ENCODE measurements at places on chromosomes 1 and 21. TPM values are rescaled to one million over a fixed set of nuclear protein-coding genes. Genes with fewer than 3 reads are reported as not detected.

KCNAB2 gene
- 157 TPM for total RNA-seq

PLXNA2 gene
- total RNA-seq: 1.1 TPM

LCE2B gene
- total RNA-seq: not detected

ZBTB7B gene
- total RNA-seq: 107 TPM

LYST gene
- 91.2 TPM for total RNA-seq

GBP3 gene
- total RNA-seq: 36.6 TPM

ADORA3 gene
- total RNA-seq: not detected

MMP23B gene
- total RNA-seq: 6.1 TPM

AADACL4 gene
- total RNA-seq: not detected

TRABD2B gene
- total RNA-seq: not detected

C1QB gene
- not detected for total RNA-seq

DNA sequence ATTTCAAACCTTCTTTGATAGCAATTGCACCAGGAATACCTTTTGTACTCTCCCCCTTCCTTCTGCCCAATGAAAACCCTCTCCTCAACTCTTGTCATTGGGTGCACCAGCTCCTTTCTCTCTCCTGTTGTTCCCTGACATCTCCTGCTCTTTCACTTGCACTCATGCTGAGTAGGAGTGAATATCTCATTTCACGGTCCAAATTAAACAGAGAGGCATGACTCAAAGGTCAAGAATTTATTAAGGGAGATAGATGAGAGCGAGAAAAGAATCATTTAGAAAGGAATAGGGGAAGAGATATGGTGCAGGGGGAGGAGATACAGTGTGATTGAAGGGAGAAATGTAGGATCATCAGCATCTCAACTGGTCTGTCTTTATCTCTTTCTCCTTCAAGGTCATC is 22.1 kb downstream of the AIM2 start:
- no peak for DNase-seq

DNA sequence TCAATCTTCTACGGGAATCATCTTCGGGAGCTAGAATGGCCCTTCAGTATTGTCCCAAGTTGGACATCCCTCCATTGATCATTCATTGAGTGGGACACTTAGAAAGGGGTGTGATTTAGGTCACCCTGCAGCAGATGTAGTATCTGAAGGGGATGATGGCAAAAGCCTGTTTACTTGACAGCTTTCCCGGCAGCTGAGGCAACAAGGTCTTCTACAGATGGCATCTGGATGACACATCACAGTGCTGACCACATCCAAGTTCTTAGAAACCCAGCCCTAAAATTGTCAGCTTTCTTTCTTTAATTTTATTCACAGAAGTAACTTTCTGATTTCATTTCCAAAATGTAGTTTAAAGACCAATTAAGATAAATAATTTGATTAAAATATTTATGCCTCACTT is 150.3 kb downstream of the AMY1C start:
- no peak for DNase-seq

GRCh38 chr1:199466961-199467360 is 560.5 kb upstream of the NR5A2 start:
- DNase-seq: no peak

DNA sequence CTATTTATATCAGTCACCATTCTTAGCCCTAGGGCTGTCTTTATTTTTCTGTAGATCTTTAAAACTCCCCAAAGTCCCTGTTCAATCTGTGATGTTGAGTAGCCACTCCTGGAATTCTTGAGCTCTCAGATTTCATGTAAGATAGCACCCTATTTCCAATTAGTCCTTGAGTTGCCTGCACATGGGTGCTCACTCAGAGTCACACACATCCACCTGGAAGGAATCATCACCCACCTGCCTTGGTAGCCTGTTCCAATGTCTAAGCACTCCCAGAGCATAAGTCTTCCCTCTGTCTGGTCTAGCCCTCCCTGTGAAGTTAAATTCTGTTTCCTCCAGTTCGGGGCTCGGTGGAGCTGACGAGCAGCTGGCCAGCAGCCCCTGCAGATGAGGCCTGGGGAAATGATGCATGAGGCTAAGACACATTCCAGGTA is 14.7 kb upstream of the ATF3 start:
- DNase-seq: no peak

GRCh38 chr1:190904091-190904695 is 426.5 kb upstream of the BRINP3 start:
- DNase-seq: no peak

DNA sequence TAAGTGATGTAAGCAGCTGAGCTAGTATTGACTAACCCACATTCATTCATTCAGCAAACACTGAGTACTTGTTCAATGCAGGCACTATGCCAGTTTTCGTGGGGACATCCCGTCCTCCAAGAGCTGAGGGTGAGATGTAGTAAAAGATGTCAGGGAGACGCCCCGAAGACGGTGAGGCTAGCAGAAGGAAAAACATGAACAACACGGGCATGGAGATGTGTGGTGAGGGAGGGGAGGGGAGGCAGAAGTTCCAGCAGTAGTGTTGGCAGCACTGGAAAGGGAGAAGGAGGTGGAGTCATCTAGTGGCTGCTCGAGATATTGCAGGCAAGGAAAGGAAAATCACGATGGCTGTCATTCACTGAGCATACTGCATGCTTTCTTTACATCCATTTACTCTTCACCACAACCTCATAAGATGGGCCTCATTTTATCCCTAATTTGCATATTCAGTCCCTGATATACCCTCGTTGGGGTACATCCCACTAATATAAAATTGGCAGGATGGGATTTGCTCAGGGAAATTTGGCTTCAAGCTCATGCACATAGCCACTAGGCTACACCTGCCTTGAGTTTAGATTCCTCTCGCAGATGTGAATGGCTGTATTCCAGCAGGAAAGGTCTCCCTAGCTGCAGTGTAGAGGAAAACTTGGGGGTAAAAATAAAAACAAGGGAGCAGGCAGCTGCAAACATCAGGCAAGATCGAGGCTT is 14.5 kb downstream of the PDZK1IP1 start:
- no peak for DNase-seq

DNA sequence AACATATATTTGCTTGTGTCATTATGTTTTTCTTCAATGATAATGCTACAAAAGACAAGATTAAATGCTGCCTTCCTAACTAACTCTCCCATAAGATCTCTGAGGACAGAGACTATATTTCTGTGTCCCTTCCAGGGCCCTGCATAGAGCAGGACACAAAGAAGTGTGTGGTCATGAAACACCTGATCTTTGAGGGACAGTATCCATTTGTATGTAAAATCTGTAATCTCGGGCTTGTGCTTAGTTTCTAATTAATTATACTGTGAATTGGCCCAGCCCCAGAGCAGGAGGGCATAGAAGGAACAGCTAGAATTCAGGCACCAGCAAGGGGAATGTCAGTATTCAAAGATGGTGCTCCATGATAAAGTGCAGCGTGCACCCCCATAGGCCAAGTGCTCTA is 374.9 kb downstream of the HHAT start:
- no peak for DNase-seq

DNA sequence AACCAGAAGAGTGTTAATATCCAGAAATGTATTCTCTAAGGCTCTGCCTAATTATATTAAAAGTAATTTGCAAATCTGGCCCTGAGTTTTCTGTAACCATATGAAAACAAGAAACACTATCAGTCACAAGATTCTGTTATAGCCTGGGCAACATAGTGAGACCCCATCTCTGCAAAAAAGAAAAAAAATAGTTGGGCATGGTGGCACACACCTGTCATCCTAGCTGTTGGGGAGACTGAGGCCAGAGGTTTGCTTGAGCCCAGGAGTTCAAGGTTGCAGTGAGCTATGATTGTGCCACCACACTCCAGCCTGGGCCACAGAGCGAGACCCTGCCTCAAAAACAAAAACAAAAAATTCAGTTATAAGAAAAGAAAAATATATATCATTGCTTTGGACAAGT is 25.6 kb downstream of the C1orf21 start:
- DNase-seq: no peak

DNA sequence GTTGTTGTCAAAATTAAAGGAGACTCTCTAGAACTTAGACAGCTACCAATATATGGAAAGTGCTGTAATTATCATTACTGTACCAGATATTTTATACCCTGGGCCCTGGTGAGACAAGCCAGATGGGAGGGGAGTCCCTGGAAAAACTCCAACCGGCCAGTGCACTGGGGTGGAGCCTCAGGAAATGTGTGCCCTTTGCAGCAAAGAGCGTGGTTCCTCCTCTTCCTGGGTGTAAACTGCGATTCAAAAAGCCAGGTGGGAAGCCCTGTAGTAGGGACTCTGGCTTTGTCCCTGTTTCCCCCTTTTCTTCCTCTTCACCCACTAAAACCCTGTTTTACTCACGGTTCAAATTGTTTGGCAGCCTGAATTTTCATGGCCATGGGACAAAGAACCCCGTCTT is 812.3 kb downstream of the PLA2G4A start:
- no peak for DNase-seq

DNA sequence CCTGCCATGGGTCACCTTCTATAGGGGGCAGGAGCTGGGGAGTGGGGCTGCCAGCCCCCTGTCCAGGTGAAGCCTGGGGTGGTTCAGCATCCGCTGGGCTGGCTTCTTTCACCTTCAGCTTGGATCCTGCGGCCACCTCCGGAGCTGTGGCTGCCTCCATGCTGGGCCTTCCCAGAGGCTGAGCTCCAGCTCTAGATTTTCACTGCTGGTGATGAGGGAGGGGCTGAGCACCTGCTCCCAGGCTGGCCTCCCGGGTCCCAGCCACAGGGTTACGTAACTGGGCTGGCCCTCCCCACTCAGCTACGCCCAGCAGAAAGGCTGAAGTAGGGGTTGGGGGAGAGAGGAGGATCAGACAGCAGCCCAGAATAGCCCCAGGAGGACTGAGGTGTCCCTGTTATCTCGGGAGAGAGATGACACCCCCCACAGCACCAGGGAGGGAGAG is at the start of gene MYBPHL:
TSS of gene MYBPHL (minus strand) at position 180 of the 442 bp plus-strand sequence. CDS start at position 160, 20 bp downstream.
- no peak for DNase-seq

- DNase-seq: no peak
Observed at GRCh38 chr1:169271098-169271497, 96.5 kb downstream of the NME7 start.

GRCh38 chr1:230061801-230062200 is 5.2 kb upstream of the GALNT2 start:
- DNase-seq: no peak

DNA sequence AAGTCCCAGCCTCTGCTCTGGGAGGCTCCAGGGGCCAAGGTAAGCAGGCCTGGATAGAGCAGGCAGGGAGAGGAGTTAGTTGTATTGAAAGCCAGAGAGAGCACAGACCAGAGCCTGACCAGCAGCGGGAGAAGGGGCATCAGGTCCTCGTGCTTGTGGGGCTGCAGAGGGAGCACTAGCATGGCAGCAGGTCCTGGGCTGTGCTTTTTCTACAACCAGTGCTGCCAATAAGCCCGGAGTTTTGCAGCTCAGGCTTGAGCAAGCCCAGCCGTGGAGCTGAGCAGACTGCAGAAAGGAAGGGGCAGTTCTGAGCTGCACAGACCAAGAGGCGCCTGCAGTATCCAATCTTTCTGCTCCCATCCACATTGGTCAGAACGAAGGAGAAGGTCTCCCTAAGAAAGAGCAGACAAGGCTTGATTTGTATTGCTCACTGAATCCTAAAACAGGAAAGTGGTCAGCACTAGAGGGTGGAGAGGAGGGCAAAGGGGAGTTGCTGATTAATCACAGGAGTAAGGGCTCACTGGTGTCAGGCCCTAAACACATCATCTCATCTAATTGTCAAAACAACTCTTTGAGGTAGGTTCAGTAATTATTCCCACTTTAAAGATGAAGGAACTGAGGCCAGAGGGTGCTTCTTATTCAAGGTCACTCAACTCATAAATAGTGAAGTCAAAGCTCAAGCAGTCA is 2.7 kb downstream of the DENND2D start:
- DNase-seq: no peak
